ENCODE measurements at places on chromosomes 12 and 14. TPM values are rescaled to one million over a fixed set of nuclear protein-coding genes. Genes with fewer than 3 reads are reported as not detected.

The PELI2 gene
- 2.7 TPM for total RNA-seq

DNA sequence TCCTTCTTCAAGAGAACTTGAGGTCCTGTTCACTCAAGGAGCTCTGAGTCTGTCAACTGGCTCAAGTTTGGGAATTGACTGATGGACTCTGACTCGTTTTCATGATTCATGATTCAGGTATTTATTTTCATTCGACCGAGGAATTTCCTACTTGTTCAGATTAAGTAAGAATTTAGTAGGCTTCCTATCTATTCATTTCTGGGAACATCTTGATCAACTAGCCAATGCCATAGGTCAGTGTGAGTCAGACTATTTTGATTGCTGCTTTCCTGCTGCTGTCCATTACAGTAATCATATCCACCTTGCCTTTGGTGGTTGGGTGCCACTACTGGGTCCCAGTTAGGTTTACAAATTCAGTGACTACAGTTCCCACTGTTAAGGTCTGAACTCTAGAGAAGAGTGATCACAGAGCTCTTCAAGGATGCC lies 6.1 kb downstream of the FAM186A start:
- no peaks in the 10 kb centered on the region for H3K4me1 ChIP-seq
- no peak overlapping the region for H3K4me3 ChIP-seq
- no peak overlapping the region for H3K27ac ChIP-seq
- DNase-seq: no peak

DNA sequence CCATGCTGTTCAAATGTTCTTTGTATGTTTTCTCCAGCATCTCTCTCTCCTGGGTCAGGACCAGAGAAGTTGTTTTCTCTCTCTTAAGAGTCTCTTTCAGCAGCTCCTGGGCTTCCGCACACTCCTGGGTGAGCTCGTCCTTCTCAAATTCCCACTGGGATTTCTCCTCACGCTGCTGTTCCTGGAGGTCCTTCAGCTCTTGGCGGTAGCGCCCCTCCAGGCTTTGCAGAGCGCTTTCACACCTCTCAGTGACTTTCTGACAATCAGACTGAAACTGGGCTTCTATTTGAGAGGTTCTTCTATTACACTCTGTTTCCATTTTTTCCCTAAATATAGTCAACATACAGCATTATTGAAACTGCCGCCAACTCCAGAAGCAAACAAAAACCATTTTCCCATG lies 72.7 kb downstream of the NIN start:
- H3K27ac ChIP-seq: no peak overlapping the region
- H3K27me3 ChIP-seq: no peaks in the 10 kb centered on the region
- peaks cover 44% of the 10 kb centered on the region for H3K36me3 ChIP-seq
- peaks cover 27% of the 10 kb centered on the region for H3K4me1 ChIP-seq

The IAPP gene
- total RNA-seq: not detected

DNA sequence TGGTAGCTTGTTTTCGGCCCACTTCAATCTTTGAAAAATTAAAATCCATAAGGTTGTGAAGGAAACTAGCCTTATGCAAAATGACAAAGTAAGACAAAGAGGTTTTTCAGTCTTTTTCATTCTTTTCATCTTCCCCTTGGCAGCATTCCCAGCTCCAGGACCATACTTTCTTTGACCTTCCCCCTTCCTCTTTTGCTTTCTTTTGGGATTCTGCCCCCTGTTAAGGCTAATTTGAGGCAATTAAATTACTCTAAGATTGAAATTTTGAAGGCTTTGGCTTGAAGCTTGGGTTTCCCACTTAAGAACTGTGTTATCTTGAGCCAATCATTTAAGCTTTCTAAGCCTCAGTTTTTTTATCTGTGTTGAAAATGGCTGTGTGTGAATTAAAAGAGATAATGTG lies 124.9 kb downstream of the DACT1 start:
- no peaks in the 10 kb centered on the region for H3K36me3 ChIP-seq
- H3K27ac ChIP-seq: no peak overlapping the region
- H3K4me1 ChIP-seq: no peaks in the 10 kb centered on the region
- no peaks in the 10 kb centered on the region for H3K27me3 ChIP-seq

GRCh38 chr12:98274430-98275130 lies 240.8 kb upstream of the TMPO start:
- no peak overlapping the region for H3K27ac ChIP-seq
- no peaks in the 10 kb centered on the region for H3K27me3 ChIP-seq
- no peak overlapping the region for H3K4me3 ChIP-seq
- DNase-seq: no peak

The ERG28 gene
- 14.9 TPM for total RNA-seq

The CMKLR1 gene
- not detected for total RNA-seq

DNA sequence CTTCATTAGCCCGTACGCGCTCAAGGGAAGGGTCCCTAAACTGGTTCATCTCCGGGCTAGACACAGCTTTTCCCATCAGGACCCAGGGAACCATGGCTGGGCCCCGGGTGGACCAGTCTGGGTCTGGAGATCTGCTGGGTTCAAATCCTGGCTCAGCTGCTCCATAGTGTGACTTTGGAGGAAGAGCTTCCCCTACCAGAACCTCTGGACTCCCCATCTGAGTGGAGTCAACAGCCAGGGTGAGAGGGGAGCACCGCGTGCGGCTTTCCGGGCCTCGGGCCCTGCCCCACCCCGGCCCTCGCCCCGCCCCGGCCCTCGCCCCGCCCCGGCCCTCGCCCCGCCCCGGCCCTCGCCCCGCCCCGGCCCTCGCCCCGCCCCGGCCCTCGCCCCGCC lies 41.2 kb downstream of the BEGAIN start:
- no peak for DNase-seq
- no peaks in the 10 kb centered on the region for H3K36me3 ChIP-seq
- H3K27me3 ChIP-seq: no peaks in the 10 kb centered on the region

The ADGRD1 gene
- total RNA-seq: 0.27 TPM

GRCh38 chr14:43172899-43173548 lies 1334.1 kb downstream of the FSCB start:
- no peak overlapping the region for H3K4me3 ChIP-seq
- no peak for DNase-seq
- H3K27me3 ChIP-seq: no peaks in the 10 kb centered on the region
- H3K27ac ChIP-seq: no peak overlapping the region

GRCh38 chr12:132103542-132104308 lies 40.4 kb downstream of the DDX51 start:
- no peak overlapping the region for H3K27ac ChIP-seq
- no peak for DNase-seq
- no peak overlapping the region for H3K4me3 ChIP-seq
- no peaks in the 10 kb centered on the region for H3K27me3 ChIP-seq
- H3K4me1 ChIP-seq: no peaks in the 10 kb centered on the region
- H3K36me3 ChIP-seq: peaks cover 15% of the 10 kb centered on the region

DNA sequence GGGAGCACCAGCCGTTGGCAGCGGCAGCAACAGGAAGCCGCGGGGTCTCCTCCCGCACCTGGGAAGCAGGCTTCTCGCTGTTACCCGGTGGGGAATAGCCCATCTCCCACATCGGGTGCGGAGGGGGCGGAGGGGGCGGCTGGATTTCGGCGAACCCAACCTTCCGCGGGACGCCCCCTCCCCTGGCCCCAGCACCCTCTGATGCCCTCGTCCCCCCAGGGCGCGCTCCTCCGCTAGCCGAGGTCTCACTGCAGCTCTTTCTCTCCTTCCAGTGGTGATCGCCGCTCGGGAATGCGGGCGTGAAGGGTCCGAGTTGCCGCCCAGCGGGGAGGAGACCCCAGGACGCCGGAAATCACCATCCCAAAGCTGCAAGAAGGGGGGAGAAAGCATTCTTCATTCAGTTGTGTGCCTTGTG lies 303 bp downstream of the SAMD4A start:
- H3K27ac ChIP-seq: peak overlapping the region; percentile 86
- H3K4me3 ChIP-seq: peak overlapping the region; percentile 84
- H3K36me3 ChIP-seq: peaks cover 18% of the 10 kb centered on the region

DNA sequence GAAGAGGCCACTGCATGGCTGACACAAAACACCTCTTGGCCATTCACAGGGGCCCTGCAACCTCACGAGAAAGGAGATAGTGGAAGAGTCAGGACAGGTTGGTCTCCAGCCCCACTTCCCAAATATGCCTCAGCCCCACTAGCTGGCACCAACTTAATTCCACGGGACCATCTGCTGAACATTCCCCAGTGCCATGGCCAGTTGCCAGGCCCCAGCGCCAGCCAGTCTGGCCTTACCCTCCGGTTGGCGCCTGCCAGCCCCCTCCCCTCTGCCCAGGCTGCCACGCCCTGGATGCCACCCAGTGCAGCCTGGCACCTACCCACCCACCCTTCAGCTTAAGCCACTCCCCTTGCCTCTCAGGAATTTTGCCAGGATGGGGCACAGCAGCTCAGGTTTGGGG lies 21.2 kb upstream of the HSPB8 start:
- no peak for DNase-seq
- peaks cover 11% of the 10 kb centered on the region for H3K27me3 ChIP-seq
- H3K4me1 ChIP-seq: peaks cover 3% of the 10 kb centered on the region
- no peak overlapping the region for H3K4me3 ChIP-seq

The RHOF gene
- 116 TPM for total RNA-seq

GRCh38 chr14:60646226-60646818 lies 3.0 kb downstream of the SIX1 start:
- DNase-seq: no peak
- H3K4me3 ChIP-seq: no peak overlapping the region
- peaks cover 35% of the 10 kb centered on the region for H3K4me1 ChIP-seq
- H3K27me3 ChIP-seq: peaks cover 83% of the 10 kb centered on the region
- H3K27ac ChIP-seq: no peak overlapping the region

The CPNE6 gene
- not detected for total RNA-seq
